CD4-positive, alpha-beta T cell (primary cell): ENCODE measurements at places on chromosomes 3 and 15. TPM values are rescaled to one million over a fixed set of nuclear protein-coding genes. Genes with fewer than 3 reads are reported as not detected.

Gene RPLP1
- 2,615 TPM for total RNA-seq

Gene FANCD2OS
- total RNA-seq = not detected

Gene CCK
- total RNA-seq = not detected

Gene TPM1
- total RNA-seq = 7.9 TPM

Gene CHAC1
- 0.47 TPM for total RNA-seq

Gene LRRC15
- total RNA-seq = not detected

Gene PLA2G4B
- 33.7 TPM for total RNA-seq

Gene C3orf85
- total RNA-seq = not detected

Gene PTX3
- 0.34 TPM for total RNA-seq

Gene FETUB
- not detected for total RNA-seq

DNA sequence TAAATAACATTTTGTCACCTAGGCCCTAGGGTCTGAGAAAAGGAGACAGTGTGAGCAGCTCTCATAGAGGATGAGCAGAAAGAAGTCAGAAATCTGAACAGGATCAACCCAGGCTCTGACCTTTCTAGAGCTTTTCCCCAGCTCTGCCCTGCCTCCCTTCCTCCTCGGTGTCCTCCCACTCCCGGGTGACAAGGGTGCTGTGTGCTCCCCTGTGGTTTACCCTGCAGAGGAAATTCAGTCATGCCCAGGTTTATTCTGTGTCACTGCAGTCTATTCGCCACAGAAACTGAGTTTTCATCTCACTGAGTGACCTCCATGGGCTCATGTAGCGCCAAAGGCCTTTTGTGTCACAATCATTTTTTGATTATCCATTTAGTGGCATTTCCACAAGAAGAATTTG is 76.6 kb downstream of the IL12A start:
- no peak overlapping the region for H3K27ac ChIP-seq
- H3K27me3 ChIP-seq = no peaks in the 10 kb centered on the region
- DNase-seq = no peak

GRCh38 chr15:69893863-69894262 is 203.9 kb downstream of the TLE3 start:
- no peak overlapping the region for H3K4me3 ChIP-seq
- H3K36me3 ChIP-seq = no peaks in the 10 kb centered on the region
- H3K4me1 ChIP-seq = no peaks in the 10 kb centered on the region
- no peak for DNase-seq

DNA sequence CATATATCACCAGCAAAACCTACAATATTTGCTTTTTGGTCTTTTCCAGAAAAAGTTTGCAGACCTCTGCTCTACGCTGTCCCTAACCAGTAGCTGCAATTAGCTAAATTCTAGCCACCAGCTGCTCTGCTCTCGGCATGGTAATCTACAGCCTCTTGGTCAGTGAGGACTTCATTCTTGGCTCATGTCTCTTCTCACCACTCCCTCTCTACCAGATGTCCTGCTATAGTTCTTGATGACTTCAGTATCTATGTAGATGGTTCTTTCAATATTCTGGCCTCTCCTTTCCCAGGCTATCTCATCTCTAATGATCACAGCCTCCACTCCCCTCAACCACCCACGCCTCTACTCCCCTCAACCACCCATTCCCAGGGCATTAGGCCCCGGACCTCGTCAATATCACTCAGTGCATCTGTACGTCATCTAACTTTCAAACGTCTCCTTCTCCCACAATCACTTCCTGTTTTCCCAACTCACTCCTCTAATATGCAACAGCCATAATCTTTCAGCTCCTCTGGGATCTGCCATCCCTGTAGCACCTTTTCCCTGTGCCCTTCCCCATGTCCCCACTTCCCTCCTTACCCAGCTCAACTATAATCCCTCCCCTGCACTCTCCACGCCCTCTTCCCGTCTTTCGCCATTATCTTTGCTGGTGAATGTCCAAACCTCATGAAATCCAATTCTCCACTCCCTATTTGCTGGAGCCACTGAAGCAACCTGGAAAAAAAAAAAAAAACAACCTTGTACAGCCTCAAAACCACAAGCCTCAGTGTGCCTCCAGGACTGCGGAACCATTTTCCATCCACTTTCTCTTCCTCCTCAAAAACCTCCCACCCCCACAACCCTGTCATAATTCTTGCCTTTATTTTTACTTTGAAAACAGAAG is 429.4 kb upstream of the PROK2 start:
- no peak overlapping the region for H3K4me3 ChIP-seq
- H3K4me1 ChIP-seq = no peaks in the 10 kb centered on the region
- H3K27ac ChIP-seq = no peak overlapping the region
- H3K36me3 ChIP-seq = no peaks in the 10 kb centered on the region
- no peaks in the 10 kb centered on the region for H3K27me3 ChIP-seq

GRCh38 chr3:15477951-15478639 is 43.4 kb downstream of the COLQ start:
- H3K4me3 ChIP-seq = no peak overlapping the region
- no peaks in the 10 kb centered on the region for H3K27me3 ChIP-seq
- H3K27ac ChIP-seq = no peak overlapping the region
- no peak for DNase-seq
- no peaks in the 10 kb centered on the region for H3K4me1 ChIP-seq

DNA sequence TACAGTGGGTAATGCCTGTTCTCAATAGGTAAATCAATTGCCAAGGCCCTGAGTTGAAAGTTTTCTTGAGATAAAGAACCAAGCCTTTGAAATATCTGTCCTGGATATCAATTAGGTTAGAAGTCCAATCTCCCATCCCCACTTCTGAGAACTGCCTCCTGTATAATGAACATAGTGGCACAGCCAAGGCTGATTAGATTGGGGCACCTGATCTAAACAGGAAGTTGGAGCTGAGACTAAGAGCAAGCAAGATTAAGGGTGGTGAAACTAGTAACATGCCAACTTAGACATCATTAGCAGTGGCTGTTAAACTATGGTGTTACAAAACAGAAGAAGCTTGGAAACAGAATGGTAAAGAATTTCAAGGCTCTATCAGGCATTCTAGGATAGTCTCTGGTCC is 137.7 kb upstream of the TMEM108 start:
- H3K4me3 ChIP-seq = no peak overlapping the region
- H3K4me1 ChIP-seq = no peaks in the 10 kb centered on the region
- no peak overlapping the region for H3K27ac ChIP-seq
- H3K36me3 ChIP-seq = no peaks in the 10 kb centered on the region
- no peaks in the 10 kb centered on the region for H3K27me3 ChIP-seq

- no peaks in the 10 kb centered on the region for H3K27me3 ChIP-seq
- H3K36me3 ChIP-seq = no peaks in the 10 kb centered on the region
- no peak for DNase-seq
- H3K4me1 ChIP-seq = no peaks in the 10 kb centered on the region
- H3K27ac ChIP-seq = no peak overlapping the region
These were observed 152.0 kb downstream of the OPA1 start for GRCh38 chr3:193744822-193745684.

GRCh38 chr3:175107231-175107630 is 248.1 kb downstream of the NAALADL2 start:
- no peak overlapping the region for H3K27ac ChIP-seq
- H3K4me1 ChIP-seq = no peaks in the 10 kb centered on the region
- H3K36me3 ChIP-seq = no peaks in the 10 kb centered on the region
- DNase-seq = no peak
- no peak overlapping the region for H3K4me3 ChIP-seq

DNA sequence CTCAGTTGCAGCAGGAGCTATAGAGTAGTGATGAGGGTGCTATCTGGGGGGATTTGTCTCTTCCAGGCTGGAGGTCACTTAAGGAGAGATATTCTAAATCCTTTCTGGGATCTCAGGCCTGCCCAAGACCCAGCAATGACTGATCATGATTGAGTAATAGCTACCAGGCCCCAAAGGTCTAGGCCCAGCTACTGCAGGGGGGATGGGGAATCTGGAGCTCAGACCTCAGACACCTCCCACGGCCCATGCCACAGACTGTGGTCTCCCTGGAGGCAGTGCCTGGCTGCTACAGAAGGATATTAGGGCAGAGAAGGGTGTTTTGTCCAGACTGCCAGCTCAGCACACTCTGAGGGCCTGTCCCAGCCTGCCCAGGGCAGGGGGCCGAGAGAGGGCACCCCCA is 6.9 kb downstream of the SLC38A3 start:
- DNase-seq = no peak
- H3K4me1 ChIP-seq = no peaks in the 10 kb centered on the region
- H3K36me3 ChIP-seq = no peaks in the 10 kb centered on the region
- no peak overlapping the region for H3K4me3 ChIP-seq

DNA sequence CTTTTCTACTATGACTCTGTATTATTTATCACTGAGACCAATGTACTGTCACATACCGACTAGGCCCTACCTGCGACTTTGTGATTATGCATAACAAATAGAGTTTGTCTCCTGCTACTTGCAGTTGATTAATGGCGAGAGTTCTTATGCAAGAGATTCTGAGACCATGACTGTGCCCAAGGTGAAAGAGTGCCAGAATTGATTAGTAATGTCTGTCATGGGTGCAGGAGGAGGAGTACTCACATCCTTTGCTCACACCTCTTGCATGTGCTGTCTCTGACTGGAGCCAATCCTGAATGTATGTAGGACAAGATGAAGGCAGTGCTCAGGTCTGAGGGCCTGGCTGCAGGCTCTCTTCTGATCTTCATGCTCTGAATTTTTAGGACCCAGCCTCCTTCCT is 260.7 kb downstream of the THSD4 start:
- no peak overlapping the region for H3K4me3 ChIP-seq
- no peak for DNase-seq
- no peak overlapping the region for H3K27ac ChIP-seq
- no peaks in the 10 kb centered on the region for H3K27me3 ChIP-seq
- H3K36me3 ChIP-seq = no peaks in the 10 kb centered on the region
- H3K4me1 ChIP-seq = peaks cover 31% of the 10 kb centered on the region

GRCh38 chr3:55910543-55910942 is 423.4 kb upstream of the WNT5A start:
- H3K36me3 ChIP-seq = no peaks in the 10 kb centered on the region
- no peaks in the 10 kb centered on the region for H3K4me1 ChIP-seq
- no peak overlapping the region for H3K27ac ChIP-seq
- H3K4me3 ChIP-seq = no peak overlapping the region

DNA sequence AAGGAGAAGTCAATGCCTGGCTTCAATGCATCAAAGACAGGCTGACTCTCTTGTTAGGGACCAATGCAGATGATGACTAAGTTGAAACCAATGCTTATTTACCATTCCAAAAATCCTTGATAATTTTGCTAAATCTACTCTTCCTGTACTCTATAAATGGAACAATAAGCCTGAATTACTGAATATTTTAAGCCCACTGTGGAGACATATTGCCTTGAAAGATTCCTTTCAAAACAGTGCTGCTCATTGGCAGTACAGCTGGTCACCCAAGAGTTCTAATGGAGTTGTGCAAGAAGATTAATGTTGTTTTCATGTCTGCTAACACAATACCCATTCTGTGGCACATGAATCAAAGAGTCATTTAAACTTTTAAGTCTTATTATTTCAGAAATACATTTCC is 181.0 kb upstream of the CBLB start:
- H3K36me3 ChIP-seq = no peaks in the 10 kb centered on the region
- no peaks in the 10 kb centered on the region for H3K27me3 ChIP-seq
- no peak overlapping the region for H3K27ac ChIP-seq
- no peak for DNase-seq
- no peaks in the 10 kb centered on the region for H3K4me1 ChIP-seq

- no peaks in the 10 kb centered on the region for H3K36me3 ChIP-seq
- no peaks in the 10 kb centered on the region for H3K4me1 ChIP-seq
- no peak overlapping the region for H3K27ac ChIP-seq
- no peaks in the 10 kb centered on the region for H3K27me3 ChIP-seq
- no peak for DNase-seq
These were observed 175.1 kb upstream of the KBTBD8 start for GRCh38 chr3:66823009-66823397.

GRCh38 chr3:15660055-15660935 is 58.8 kb downstream of the BTD start:
- no peak for DNase-seq
- H3K27me3 ChIP-seq = no peaks in the 10 kb centered on the region
- peaks cover 13% of the 10 kb centered on the region for H3K4me1 ChIP-seq
- no peak overlapping the region for H3K27ac ChIP-seq
- no peak overlapping the region for H3K4me3 ChIP-seq

GRCh38 chr3:184801241-184801785 is 10.7 kb upstream of the VPS8 start:
- no peaks in the 10 kb centered on the region for H3K4me1 ChIP-seq
- peaks cover 5% of the 10 kb centered on the region for H3K27me3 ChIP-seq
- DNase-seq = no peak
- H3K36me3 ChIP-seq = no peaks in the 10 kb centered on the region
- no peak overlapping the region for H3K27ac ChIP-seq

DNA sequence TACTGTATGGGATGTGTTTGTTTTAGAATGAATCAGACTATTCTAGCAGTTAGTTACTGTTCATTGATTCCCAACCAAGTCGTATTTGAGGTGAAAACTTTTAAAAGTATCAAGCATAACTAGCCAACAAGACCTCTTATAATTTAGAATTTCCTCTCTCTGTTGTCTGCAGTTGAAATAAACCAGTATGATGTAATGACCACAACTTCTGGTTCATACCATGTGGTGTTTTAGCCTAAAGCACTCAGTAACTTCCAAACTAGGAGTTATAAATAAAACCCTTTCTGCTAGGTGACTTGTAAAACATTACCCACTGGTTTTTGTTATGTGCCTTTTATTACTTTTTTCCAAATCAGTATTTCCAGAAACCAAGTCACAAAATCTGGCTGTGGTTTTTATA is 19.8 kb upstream of the P2RY12 start:
- H3K4me3 ChIP-seq = no peak overlapping the region
- no peaks in the 10 kb centered on the region for H3K4me1 ChIP-seq
- no peak for DNase-seq

DNA sequence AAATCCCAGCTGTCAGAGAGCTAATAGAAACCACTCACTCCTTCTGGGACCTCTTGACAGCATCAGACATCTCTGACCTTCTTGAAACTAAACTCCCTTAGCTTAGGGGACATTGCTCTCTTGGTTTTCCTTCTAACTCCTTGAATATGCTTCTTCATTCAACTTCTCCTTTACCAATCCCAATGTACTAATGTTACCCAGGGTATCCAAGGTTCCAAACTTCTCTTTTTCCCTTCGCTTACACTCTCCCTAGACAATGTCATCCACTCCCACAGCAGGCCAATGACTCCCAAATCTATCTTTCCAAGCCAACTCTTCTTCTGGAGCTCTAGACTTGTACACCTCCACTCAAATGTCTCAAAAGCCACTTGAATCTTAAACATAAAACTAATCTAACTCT is 14.6 kb downstream of the HEXA start:
- no peak overlapping the region for H3K27ac ChIP-seq
- DNase-seq = no peak
- H3K36me3 ChIP-seq = peaks cover 18% of the 10 kb centered on the region
- H3K4me1 ChIP-seq = peaks cover 19% of the 10 kb centered on the region
- no peaks in the 10 kb centered on the region for H3K27me3 ChIP-seq

DNA sequence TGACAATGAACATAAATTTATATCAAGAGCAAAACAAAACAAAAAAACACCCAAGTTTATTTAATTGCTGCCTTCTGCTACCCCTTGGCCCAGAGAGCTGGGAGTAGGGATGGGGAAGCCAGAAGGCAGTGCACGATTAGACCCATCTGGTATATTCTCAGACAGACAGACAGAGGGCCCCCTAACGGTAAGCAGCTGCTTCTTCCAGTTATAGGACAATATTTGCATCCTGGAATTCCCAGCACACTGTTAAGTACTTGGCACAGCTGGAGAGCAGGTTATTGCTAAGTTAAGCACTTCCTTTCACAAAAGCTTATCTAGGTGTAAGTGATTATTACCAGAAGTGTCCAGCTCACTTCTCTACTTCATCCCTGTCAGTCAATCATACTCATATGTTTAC is 39.3 kb downstream of the C2CD4B start:
- no peaks in the 10 kb centered on the region for H3K36me3 ChIP-seq
- DNase-seq = no peak
- H3K27ac ChIP-seq = no peak overlapping the region
- H3K27me3 ChIP-seq = no peaks in the 10 kb centered on the region

- peaks cover 5% of the 10 kb centered on the region for H3K27me3 ChIP-seq
- H3K27ac ChIP-seq = no peak overlapping the region
- H3K4me3 ChIP-seq = no peak overlapping the region
- DNase-seq = no peak
- no peaks in the 10 kb centered on the region for H3K4me1 ChIP-seq
These were observed 56.8 kb upstream of the TPM1 start for GRCh38 chr15:62985768-62986167.
